GM12864 (cell line): ENCODE measurements at places on chromosomes 2 and 18.

DNA sequence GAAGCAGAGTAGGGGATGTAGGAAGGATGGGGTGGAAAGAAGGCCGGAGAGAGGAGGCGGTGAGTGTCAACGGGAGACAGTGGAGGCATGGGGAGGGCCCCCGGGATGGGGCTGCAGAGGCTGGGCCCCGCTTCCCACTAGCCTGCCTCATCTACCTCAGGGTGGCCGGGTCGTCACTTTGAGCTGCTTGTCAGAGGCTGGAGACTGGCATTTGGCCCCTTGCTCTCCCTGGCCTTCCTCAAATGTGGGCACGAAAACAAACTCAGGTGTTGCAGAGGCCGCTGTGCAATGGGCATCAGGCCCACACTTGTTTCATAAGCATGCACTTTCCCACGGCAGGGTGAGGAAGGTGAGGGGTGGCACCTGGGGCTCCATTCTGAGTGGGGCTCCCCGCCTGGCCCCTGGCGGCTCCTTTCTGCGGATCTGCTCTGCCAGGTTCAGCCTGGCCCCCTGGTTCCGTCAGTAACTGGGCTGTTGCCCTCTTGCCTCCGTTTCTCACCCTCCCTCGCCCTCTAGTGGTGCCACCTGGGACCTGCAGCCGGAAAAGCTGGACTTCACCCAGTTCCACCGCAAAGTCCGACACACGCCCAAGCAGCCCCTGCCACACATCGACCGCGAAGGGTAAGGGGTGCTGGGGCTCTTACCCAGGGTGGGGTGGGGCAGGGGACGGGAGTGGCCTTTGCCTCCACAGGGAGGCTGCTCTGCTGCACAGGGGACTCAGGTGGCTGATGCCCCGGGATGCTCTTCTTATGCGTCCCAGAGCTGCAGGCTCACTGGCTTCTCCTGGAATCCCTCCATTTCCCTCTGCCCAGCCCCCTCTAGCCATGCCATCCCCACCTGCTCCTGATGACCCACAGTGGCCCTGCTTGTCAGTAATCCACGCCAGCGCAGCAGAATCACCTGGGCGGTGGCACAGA, 125.4 kb downstream of the CTIF start:
- DNase-seq = no peak

DNA sequence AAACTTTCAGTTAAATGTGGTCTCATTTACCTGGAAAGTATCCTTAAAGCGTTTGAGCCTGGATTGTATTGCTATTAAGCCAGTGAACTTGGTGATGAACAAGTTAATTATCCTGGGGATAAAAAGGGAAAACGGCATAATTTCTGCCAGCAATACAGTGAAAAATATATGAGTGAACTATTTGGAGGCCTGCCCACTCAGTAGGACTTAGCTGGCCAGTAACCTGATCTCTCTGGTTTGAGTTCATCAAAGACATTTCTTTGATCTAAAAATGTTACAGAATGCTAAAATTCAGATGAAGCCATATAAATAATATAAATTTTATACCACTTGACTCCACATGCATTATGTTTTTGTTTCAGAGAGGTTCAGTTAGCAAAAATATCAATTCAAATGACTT, 241.1 kb upstream of the VWC2L start:
- DNase-seq = no peak

DNA sequence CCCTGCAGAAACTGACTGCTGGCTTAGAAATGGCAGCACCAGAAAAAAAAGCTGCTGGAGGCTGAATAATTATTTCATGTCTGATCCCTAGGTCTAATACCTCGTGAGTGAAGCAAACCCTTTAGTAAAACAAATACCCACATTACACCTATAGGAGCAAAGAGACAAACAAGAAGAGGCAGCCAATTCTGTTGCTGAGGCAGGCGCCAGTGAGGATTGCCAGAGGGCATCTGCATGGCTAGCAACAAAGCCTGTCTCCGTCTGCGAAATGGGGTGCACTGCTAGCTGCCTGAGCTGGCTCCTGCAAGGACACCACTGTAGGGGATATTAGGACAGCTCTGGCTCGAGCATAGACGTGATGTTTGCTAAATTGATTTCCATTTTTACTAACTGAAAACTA, 509.7 kb downstream of the TDRD15 start:
- DNase-seq = no peak

DNA sequence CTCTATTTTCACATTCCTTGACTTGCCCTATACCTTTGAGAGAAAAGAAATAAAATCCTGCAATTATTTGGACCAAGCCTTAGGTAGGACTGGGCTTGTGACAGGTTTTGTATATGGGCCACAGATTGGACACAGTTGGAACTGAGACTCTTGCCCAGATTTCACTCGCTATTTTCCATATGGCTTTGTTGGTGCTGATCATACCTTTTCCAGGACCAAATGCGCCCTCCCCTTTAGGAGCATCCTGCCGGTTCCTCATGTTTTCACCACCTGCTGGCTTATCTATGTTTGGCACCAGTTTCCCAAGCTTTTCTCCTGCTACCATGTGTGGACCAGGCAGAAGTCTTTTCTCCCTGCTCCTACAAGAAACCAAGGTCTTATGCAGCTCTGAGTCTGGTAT, 494.9 kb downstream of the EPHA4 start:
- no peak for DNase-seq

DNA sequence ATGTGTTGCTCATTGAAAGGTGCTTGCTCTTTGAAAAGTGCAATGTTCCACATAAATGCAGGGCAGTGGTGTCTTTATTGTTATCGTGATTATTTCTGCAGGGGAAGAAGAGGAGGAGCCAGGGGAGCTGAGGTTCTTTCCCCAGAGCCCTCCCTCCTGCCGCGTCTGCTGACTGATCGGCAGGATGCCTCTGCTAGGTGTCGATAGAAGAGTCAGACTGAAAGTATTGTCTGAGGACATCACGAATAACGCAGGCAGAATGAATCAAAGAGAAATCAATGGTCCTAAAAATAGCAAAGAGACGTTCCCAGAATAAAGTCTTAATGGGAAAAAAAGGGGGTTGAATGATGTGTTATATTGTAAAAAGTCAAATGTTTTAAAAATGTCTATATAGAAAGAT, 47.4 kb upstream of the SIX3 start:
- DNase-seq = peak; percentile 10

DNA sequence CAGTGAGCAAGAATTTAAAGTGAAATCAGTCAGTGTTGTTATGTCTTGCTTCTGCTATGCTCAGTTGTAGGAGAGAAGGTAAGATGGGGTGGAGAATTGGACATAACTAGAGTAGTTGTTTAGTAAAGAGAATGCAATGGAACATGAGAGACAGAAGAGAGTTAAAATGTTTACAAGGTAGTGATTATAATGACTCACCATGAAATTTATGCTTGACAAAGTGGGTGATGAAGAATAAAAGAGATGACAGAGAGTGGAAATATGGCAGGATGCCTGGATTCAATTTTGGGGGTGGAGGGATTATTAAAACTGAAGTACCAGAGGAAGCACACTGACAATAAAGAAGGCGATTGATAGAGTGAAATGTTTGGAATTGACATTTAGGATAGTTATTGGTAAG, 10.6 kb downstream of the SCG2 start:
- DNase-seq = no peak

DNA sequence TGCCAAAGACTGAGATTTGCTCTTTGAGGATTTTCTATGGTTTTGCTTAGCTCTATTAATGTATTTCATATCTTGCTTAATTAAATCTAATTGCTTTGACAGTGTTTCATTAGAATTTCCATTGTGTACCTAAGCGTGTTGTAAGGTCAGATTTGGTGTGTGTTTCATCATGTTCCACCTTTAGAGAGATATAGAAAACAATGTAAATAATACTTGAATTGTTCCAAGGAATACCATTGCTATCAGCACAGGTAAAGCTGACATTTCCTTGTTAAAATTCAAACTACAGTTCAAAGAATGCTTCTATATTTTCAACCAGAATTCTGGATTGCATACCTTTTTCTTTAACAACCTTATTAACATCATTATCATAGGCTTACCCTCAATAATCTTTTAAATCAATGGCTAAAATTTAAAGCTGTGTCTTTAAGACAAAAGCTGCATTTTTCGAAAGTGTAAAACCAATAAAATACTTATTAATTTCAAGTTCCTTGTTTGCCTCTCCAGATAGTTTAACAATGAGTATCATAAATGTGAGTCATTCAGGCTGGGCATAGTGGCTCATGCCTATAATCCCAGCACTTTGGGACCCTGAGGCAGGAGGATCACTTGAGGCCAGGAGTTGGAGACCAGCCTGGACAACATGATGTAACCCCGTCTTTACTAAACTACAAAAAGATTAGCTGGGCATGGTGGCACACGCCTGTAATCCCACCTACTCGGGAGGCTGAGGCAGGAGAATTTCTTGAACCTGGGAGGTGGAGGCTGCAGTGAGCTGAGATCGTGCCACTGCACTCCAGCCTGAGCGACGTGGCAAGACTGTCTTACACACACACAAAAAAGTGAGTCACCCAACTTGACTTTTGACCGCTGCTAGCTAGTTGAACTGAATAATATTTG, 188.0 kb upstream of the PKDCC start:
- DNase-seq = no peak
